HFFc6 (cell line): ENCODE measurements at places on chromosomes 11 and 22.

GRCh38 chr11:35990170-35990569 is 46.3 kb downstream of the LDLRAD3 start:
- no peak for DNase-seq

GRCh38 chr11:22828373-22828772 is 1.2 kb downstream of the SVIP start:
- no peak for DNase-seq

DNA sequence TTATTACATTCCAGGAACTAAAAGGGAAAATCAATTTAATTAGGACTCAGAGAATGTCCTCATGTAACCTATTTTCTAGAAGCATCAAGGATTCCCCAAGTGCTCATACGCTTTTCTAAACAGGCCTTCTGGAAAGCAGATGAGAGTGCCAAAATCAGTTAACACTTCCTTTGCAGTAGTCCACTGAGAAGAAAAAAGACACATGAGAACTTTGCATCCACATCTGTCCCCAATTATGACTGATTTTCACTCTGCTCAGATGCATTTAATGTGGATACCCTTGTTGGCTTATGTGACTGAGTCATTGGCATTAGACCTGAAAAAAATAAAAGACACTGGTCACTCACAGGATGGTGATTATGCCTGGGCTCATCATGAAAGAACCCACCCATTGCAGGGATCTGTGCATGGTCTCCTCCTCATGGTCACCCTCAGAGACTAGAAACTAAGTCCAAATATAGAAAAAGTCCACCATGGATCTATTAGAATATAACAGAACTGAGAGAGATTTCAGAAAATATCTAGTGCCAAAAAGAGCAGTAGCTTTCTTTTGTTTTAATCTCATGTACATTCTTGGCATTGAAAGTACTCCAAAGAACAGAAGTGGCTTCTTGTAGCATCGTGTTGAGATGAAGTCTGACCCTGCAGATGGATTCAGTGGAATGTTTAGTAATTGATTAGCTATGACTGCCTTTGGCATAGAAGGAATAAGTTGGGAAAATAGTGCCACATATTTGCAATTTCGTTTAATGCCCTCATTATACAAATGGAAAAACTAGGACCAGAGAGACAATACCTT is 48.8 kb upstream of the FIBIN start:
- DNase-seq: peak; percentile 74

DNA sequence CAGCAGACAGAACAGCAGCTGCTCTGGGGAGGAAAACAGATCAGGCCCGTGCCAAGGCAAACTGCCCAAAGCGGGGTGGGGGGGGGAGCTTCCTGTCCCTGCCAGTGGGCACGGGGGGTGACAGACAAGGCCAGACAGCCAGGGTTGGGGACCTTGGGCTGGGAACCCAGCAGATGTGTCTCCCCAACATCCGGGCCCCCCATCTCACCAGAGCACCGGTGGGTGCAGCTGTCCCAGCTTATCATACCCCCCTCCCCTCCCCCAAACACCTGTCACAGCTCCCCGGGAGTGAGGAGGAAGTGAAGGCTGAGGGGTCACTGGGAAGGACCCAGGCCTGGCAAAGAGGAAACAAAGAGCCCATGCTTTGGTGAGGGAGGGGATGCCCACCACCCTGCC is 1.3 kb downstream of the PPP1R14B start:
- no peak for DNase-seq

GRCh38 chr11:105148241-105148640 is 8.7 kb upstream of the CARD18 start:
- DNase-seq: peak; percentile 42

- DNase-seq: peak; percentile 59
Measured at GRCh38 chr11:64918017-64918416, 1.0 kb upstream of the ATG2A start.
